ENCODE measurements at places on chromosomes 11 and 22.

DNA sequence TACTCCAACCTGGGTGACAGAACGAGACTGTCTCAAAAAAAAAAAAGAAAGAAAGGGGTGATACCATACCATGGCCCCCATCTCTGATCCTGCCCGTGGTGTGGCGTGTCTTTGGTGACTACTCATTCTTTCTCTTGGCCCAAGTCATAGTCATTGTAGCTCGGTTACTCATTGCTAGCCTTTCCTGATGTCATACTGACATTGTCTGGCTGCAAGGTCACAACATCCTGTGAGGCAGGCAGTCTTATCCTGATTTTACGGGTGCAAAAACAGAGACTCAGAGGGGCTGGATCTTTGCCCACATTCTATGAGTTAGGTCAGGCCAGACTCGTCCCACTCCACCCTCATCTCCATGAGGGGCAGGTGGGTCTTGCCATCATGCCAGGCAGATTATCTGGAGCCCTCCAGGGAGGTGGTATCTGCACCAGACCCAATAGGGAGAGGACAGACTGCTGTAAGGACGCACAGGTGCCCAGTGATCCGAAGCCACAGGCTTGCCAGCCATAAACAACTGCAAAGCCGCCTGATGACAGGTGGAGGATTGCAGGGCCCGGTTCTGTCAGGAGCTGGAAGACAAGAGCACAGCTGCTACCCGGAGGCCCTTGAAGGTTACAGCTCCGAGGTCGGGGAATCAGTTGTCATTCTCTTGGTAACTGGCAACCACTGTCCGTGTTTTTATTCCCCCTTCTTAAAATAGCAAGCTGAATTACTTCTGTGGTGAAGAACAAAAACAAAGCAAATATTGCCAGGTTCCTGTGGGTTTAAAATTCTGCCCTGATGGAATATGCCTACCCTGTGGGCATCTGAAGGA, 13.8 kb downstream of the TOM1 start:
- DNase-seq = no peak

- DNase-seq = no peak
Observed at GRCh38 chr22:19631899-19632667, 82.2 kb upstream of the SEPTIN5 start.

- no peak for DNase-seq
Observed at GRCh38 chr11:15114501-15115475, at the start of gene INSC. Gene INSC (plus strand): TSS chr11:15114923. CDS start chr11:15149175, 34,252 bp downstream.

GRCh38 chr11:7418906-7419305, 66.4 kb upstream of the OLFML1 start:
- no peak for DNase-seq

DNA sequence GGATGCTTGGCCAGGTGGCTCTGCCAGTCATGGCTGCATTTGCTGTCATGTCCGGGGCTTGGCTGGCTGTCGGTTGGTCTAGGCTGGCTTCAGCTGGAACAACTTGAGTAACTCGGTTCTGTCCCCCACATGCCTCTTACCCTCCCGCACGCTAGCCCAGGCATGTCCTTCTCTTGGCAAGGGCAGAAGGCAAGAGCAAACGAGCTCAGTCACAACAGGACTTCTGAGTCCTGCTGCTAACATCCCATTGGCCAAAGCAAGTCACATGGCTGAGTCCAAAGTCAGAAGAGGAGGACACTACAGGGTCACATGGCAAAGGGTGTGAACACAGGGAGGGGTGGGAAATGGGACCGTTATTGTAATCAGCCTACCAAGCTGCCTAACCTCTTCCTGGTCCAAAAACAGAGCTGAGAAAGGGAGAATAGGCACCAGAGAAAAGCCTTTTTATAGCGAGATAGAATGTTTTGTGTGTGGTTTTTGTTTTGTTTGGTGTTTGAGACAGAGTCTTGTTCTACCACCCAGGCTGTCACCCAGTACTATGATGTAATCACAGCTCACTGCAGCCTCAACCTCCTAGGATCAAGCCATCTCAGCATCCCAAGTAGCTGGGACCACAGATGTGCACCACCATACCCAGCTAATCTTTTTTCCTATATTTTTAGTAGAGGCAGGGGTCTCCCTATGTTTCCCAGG, 81.9 kb downstream of the MN1 start:
- no peak for DNase-seq

DNA sequence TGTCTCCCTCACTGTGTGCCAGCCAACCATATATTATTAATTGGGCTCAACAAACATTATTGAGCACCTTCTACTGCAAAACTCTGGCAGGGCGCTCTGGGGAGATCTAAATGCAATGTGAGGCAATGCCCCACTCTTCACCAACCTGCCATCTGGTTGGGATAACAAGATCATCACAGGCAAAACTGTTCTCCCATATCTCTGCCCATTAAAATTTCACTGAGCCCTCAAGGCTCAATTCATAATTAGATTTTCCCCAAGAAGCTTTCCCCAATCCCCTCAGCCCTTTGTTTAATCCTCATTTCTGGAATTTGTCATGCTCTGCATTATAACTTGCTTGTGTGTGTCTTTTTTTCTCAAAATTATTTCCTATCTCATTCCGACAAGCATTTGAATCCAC, 106.6 kb downstream of the ARL14EP start:
- no peak for DNase-seq

DNA sequence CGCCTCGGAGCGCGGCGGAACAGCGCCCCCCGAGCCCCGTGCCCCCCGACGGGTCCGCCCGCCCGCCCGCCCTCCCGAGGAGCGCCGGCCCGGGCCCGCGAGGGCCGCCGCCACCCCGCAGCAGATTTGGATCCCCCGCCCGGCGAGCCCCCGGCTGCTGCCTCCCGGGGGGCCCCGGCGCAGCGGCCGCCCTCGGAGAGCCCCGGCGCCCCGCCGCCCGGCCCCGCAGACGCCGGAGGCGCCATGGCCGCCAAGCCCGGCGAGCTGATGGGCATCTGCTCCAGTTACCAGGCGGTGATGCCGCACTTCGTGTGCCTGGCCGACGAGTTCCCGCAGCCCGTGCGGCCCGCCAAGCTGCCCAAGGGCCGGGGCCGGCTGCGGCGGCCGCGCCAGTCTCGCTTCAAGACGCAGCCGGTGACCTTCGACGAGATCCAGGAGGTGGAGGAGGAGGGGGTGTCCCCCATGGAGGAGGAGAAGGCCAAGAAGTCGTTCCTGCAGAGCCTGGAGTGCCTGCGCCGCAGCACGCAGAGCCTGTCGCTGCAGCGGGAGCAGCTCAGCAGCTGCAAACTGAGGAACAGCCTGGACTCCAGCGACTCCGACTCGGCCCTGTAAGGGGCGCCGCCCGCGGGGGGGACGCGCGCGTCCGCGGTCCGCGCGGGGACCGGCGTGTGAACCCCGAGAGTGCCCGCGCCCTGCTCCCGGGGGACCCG, 380 bp downstream of the C11orf96 start:
- DNase-seq = no peak

DNA sequence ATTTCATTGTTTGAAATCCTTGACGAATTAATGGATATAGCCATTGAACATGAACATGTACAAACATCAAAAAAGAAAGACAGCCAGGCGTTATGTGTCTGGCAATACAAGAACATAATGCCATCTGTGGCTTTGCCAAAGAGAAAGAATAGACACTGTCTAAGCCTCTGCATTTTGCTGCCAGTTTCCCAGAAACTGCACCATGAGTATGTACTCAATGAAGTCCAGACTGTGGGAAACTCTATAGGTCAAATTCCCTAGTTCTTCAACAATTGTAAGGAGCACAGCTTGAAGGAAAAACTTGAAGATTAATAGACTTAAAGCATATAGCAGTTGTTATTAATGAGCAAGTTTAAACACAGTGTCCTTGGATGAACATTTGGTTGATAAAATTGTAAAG, 71.3 kb downstream of the BBOX1 start:
- no peak for DNase-seq

DNA sequence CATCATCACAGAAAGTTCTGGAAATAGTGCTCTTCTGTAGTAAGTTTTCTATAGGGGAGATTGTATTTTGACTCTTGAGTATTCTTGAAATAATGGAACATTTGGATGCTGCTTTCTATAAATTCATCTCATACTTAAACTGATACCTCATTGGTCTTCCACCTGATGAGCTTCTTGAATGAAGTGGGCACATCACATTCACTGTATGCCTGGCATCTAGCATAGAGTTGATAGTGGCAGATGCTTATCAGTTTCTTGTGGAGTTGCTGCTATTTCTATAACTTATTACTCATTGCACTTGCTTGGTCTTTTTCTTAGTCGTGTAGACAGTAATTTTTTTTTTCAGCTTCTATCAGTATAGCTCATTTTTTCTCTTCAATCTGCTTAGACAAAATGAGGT, 5.4 kb downstream of the ATXN10 start:
- no peak for DNase-seq

- no peak for DNase-seq
Observed at GRCh38 chr11:78476066-78476465, 58.4 kb upstream of the GAB2 start.

GRCh38 chr11:94732617-94733281, 35.4 kb upstream of the AMOTL1 start:
- DNase-seq = no peak

DNA sequence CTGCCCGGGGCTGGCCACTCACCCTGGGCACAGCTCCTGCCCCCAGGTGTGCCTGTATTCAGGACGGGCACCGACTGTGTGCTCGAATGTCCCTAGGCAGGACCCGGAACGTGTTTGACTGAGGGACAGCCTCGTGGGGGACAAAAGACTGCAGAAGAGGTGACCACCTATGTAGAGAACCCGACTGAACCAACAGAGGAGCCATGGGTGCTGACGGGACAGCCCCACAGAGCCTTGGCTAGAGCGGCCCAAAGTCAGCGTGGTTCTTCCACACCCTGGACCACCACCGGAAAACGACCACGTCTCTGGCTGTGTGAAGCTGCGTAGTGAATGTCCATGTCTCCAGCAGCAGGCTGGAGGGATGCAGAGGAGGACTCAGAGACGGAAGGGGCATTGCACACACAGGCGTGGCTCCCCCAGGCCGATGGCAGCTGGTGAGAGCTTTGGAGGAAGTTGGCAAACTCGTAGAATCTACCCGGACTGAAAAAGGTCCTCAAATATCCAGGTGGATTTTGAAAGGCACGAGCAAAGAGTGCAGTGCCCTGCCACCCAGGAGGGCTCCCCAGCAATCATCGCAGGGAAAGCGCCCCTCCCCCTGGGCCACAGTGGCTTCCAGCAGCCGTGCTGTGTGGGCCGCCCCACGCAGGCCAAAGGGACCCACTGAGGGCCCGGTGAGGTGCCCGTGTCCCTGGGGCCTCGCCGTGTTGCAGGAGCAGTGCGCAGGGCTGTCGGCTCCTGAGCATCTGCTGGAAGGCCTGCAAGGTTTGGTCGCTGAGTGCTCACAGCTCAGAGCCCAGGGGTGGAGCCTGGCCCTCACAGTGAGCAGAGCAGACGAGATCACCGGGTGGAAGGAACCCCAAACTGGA, 17.5 kb upstream of the MUC5B start:
- DNase-seq = no peak

DNA sequence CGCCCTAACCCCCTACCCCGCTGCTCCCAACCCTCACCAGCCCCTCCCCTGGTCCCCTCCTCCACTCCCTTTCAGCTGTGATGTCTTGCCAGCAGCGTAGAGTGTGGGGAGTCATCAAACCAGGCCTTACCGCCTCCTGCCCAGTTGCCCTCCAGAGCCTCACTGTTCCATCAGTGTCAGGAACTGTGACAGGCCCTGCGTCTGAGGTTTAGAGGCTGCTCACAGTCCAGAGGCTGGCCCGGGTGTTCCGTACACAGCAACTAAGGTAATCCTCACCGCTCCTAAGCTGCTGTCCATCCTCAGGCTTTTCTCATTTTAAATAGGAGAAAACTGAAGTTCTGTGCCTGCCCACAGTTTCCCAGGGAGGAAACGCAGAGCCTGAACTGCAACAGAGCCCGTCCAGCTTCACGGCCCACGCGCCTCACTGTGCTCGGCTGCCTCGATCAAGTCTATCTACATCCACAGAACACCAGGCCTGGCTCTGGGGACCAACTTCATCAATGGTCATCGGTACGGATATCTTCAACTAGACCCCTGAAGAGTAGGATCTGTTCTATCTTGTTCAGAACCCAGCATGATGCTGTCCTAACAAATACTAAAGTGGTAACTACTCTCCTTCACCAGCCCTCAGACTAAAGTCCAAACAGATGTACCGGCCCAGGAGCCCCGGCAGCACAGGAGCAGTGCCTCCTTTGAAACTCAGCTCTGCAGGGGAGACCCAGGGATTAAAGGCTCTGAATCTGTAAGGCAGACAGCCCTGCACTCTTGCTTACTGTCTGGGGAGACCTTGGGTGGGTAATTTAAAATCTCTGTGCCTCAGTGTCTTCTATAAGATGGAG, 10.3 kb downstream of the VPS37C start:
- no peak for DNase-seq

- no peak for DNase-seq
Observed at GRCh38 chr22:37854946-37855345, 5.7 kb downstream of the EIF3L start.

GRCh38 chr11:72983560-72983959, 158.6 kb downstream of the FCHSD2 start:
- DNase-seq = no peak

DNA sequence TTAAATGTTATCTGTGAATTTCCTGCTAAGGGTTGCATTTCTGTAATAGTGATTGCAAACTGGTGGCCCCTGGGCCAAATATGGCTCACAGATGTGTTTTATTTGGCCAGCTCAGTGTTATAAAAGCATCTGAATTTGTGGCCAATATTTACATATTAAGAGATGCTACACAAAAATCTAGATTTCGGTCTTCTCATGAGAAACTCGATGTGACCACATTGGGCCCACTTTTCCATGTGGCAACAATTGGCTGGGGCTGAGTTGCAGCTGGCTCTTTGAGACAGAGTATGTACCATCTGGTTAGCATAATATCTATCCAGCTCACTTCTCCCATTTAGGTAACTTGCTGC, 244.5 kb upstream of the POU2AF2 start:
- no peak for DNase-seq

GRCh38 chr11:124605719-124606118, 5.5 kb upstream of the PANX3 start:
- DNase-seq = no peak

DNA sequence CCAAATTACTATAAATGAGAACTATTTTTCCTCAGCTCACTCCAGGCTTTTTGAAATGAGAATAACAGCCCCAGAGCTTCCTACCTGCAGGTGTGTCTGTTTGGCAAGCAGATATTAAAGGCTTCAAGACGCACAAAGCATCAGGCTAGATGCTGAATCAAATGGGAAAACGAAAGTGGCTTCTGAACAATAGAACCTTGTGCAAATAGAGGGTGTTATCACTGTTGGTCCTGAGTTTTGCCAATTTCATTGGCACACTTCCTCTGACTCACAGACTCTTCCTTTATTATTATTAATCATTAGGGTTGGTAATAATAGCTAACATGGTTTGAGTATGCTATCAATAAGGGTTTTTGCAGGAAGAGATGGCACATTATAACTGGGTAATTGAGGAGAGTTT, 13.4 kb downstream of the SYT13 start:
- no peak for DNase-seq

DNA sequence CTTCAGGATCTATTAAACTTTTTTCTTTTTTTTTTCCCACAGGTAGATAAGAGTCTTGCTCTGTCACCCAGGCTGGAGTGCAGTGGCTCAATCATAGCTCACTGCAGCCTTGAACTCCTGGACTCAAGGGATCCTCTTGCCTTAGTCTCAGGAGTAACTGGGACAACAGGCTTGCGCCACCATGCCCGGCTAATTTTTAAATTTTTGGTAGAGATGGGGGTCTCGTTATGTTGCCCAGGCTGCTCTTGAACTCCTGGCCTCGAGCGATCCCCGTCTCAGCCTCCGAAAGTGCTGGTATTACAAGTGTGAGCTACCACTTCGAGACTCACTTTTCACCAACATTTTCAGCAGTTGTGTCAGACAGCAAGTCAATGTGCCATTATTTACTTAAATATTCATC, 962 bp downstream of the SIRT3 start:
- DNase-seq = no peak
